ENCODE measurements at places on chromosomes 2 and 18.

- DNase-seq: no peak
Observed at GRCh38 chr2:10303181-10303693, 533 bp downstream of the HPCAL1 start.

DNA sequence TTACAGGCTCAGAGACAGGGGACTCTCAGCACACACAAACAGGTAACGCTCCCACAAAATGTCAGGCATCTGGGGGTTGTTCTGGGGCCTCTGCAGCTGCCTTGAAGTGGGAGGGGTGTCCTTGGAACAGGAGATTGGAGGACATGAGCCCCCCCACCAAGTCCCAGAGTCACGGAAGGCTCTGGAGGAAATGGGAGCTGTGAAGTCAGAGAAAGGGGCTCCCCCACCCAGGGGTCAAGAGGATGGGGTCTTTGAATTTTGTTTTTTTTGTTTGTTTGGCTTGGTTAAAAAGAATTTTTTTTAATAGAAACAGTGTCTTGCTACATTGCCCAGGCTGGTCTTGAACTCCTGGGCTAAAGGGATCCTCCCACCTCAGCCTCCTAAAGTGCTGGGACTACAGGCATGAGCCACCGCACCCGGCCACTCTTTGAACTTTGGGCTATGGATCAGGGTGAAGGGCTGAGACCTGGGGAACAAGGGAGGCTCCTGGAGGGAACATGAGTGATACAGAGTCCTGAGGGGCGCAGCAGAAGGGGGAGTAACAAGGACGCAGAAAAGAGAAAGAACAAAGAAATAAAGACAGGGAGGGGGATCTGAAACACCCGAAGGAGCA lies 46.8 kb downstream of the TNS1 start:
- no peak for DNase-seq

DNA sequence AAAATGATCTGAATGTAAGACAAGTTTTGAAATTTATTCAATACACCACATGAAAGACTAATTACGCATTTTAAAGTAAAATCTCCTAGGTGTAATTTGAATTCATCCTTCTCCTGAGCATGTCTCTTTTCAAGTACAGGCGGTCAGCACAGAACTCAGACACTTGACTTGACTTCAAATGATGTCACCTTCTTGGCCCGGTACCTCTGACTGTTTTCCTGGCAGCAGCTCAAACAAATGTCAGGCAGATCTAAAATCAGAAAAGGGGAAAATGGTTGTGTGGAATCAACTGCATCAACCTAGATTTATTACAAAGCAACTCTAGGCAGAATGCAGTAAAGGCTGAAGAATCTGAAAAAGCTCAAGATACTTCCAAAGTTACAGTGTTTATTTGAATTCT lies 11.4 kb upstream of the PROKR1 start:
- DNase-seq: no peak

- DNase-seq: no peak
Observed at GRCh38 chr18:38693104-38693503, 1127.5 kb upstream of the CELF4 start.

DNA sequence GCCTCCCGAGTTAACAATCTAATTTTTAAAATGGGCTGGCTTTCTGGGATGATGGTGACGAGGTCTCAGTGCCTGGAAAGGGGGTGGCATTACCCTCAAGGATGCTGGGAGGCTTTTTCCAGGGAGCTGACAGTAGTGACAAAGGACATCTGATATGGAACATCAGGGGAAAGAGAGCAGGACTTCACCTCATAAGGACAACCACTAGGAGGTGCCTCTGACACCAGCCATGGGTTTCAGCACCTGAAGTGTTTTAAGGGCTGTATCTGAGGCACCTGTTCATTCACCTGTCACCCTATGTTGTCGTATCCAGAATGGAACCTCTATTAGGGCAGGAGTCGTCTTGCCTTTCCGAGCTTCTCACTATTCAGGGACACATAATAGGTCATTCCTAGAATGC lies 10.8 kb downstream of the IL36B start:
- no peak for DNase-seq

DNA sequence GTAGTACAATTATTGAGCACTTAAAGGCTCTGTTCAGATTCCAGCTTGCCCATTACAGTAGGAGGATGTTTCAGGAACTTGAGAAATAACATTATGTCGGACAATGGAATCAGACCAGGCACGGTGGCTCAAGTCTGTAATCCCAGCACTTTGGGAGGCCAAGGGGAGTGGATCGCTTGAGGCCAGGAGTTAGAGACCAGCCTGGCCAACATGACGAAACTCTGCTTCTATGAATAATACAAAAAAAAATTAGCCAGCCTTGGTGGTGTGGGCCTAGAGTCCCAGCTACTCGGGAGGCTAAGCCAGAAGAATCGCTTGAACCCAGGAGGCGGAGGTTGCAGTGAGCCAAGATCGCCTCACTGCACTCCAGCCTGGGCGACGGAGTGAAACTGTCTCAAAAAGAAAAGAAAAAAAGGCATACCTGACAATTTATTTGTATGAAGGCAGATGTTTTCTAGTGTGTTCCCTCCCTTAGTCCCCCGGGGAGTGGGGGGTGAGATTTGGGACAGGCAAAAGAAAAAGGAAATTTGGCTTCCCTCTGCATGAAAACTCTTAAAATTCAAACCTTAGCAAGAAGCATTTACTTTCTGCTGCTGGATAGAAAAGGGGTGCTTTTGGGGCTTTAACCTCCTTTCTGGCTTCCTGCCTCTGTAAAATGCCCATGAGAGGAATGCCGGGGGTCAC lies 13.7 kb upstream of the ZNF532 start:
- DNase-seq: no peak

DNA sequence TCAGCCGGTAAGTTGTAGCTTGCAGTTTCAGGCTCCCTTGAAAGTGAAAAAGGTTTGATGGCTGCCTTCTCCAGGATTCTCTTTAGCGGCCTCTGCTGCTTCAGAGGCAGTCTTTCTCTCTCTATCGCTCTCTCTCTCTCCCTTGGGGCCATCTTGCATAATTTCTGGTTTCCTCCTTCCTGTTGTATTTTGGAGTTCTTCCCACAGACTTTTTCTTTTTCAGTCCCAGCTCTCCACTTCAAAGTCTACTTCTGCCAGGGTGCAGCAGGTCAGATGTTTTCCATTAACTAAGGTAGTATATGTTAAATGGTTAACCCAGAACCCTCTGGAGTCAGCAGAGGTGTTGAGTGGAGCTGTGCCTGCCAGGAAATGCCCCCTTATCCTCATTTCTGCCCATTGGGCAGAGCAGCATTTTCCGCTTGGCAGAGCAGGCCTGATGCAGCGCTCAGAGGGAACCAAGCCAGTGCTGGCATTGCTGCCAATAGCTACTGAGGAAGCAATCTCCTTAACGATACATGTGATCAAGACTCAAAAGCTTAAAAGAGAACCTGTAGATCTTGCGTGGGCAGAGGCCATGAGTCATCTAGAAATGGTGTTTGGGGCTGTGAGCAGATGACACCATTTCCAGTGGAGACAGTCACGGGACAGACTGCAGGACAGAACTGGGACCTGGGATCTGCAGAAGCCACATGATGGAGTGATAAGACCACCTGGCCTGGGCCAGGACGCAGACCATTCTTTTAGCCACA lies 20.8 kb downstream of the DBI start:
- DNase-seq: no peak

GRCh38 chr2:85852937-85853498 lies 35.8 kb downstream of the ST3GAL5 start:
- no peak for DNase-seq

GRCh38 chr18:54794823-54795222 lies 33.5 kb upstream of the RAB27B start:
- DNase-seq: no peak

All from RPMI8226 (cell line).